Hippocampal formation (tissue), 2 donors: ENCODE measurements at places on chromosomes 3 and 15.

DNA sequence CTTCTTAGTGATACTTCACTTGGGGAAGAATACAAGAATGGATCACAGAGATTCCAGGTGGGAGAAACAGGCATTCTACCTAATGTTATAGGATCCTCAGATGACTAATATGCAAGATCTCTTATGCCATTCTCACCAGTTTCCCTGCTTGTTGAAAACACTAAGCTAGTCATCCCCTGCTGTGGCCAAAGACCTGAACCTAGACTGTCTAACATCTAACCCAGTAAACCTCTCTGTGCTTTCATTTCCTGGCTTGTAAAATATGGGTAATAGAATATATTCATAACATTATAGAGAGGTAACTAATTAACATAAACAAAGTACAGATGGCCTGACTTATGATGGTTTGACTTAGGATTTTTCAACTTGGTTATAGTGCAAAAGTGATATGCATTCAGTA is 776.3 kb downstream of the TUSC7 start:
- DNase-seq, result no peak

DNA sequence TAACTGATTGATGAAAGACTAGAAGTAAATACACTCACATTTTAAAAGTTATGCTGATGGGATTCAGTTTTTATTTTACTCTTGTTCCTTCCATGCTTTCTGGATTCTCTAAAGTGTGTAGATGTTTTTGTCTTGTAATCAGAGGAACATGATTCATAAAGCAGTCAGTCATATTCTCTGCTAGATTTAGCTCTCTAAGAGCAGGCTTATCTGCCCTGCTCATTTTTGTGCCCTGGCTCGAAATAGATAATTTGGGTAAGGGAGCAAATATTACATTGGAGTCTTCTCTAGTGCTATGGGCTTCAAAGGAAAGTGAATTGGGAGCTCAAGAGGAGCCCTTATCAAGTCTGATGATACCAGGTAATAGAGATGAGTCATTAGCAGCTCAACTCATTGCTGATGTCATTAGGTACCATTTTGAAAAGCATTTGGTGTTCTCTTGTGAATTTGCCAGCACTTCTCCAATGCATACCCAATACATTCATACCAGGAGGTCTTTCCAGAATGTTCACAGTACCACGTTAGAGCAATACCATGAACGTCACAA is 27.7 kb downstream of the SACM1L start:
- DNase-seq, result no peak

- DNase-seq, result no peak
These were observed 299.9 kb downstream of the MECOM start for GRCh38 chr3:169363318-169364265.

DNA sequence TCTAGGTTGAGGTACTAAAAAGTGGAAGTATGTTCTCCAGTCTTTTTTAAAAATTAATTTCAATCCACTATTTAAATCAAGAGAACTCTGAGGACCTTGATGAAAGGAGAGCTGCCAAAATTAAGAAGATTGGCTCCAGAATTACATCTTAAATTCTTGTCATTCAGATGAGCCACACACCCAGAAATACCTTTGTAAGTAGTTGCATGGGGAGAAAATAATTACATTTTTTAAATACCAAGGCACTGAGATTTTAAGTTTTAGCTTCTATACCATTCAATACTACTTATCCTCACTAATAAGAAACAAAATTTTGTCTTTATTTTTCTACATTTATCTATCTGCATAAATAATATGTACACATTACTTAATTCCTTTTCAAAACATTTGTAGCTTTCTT is 1132.8 kb downstream of the OTOL1 start:
- no peak for DNase-seq

- no peak for DNase-seq
These were observed 17.9 kb downstream of the TERC start for GRCh38 chr3:169746924-169747323.

DNA sequence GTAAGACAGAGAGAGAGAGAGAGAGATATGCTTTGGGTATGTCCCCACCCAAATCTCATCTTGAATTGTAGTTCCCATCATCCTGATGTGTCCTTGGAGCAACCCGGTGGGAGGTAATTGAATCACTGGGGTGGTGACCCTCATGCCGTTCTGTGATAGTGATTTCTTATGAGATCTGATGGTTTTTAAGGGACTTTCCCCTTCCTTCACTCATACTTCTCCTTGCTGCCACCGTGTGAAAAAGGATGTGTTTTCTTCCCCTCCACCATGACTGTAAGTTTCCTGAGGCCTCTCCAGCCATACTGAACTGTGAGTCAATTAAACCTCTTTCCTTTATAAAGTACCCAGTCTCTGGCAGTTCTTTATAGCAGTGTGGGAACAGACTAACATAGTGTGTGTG is 60.3 kb downstream of the EOMES start:
- DNase-seq, result no peak

DNA sequence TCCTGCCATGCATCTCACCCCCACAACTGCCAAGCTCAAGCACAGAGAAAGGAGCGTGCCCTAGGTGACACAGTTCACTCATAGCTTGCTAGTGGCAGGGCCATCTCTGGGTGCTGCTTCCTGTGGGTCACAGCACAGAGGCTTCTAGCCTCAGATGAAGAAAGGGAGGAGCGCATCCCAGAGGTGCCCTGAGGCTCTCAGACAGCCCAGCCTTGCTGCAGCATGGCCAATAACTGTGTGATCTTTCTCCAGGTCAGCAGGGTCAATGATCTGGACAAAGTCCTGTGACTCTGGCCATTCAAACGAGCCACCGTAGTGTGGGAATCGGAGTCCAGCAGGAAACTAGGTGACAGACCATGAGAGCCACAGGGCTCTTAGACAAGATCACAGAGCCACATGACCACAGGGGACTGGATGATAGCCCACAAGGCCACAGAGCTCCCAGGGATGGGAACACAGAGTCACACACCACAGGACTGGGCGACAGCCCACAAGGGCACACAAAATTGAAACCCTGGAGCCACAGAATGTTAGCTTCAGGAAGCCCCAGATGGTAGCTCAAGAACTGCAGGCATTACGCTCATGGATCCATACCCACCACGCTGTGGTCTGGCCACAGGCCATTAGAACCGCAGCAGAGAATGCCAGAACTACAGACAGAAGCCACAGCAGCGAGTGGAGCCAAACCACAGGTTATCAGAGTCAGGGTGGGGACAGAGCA is 25.9 kb upstream of the GRIP2 start:
- no peak for DNase-seq

DNA sequence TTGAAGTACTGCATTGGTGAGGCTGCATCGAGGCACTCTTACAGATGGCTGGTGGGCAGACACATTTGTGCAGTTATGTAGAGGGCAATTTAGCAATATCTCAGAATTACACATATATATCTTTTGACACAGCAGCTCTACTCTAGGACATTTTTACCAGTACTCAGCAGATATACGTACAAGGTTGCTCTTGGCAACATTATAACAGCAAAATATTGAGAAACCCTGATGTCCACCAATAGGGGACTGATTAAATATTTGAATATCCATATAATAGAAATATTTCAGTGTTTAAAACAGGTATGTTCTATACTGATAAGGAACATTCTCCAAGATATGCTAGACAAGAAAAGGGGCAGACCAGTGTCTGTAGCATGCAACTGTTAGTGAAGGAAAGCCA is 7.9 kb upstream of the FBXO22 start:
- no peak for DNase-seq
